ENCODE measurements at places on chromosomes 16 and 17.

DNA sequence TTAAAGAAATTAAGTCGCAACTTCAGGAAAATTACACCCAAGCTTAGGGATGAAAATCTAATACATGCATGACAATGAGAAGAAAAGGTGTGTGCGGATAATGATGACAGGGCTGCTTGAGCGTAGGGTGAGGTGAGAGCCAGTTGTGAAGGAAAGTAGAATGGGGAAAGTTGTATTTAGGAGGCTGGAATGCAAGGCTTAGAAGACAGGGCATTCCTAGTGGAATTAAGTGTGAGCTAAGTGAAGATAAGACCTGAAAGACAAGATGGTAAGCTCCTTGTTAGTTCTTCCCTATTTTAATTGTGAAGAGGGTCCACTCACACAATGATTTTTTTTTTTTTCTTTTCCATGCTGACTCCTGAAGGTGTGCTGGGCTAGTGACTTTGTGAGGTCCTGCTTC, 519.5 kb upstream of the SALL1 start:
- no peak for DNase-seq

DNA sequence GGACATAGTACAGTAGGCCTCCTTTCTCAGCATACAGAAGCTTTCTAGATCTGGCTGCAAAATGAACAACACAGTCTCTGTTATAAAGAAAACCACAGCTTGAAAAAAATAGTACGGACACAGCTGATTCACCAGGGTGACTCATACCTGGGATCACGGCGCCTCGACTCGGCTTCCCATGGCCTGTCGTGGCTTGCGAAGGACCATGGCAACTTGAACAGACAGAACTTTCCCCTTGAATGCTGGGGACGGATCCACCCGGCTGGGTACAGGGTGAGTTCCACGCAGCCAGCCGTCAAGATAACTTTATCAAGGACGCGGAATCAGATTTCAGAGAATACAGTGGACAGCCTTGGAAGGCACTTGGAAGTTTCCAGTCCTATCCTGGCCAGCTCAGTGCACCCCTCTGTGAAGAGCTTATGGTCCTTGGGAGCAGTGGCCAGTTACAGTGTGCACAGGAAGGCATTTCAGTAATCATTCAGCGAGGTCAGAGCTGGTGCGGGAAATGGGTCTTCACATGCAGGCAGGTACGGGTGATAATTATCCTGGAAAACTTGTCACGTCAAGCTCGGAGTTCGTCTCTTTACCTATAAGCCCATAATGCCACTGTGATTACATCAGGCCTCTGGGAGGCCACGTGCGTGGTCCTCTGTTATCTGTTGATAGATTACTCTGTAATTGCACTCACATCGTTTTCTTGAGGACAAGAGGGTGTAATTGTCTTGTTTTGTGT, 57.9 kb upstream of the MAF start:
- DNase-seq = peak; percentile 85

GRCh38 chr16:29898135-29898803, 1.1 kb downstream of the SEZ6L2 start:
- no peak for DNase-seq

GRCh38 chr17:39016193-39017153, 49.3 kb upstream of the FBXO47 start:
- DNase-seq = no peak

- no peak for DNase-seq
Observed at GRCh38 chr17:67150826-67151225, 94.2 kb downstream of the HELZ start.

GRCh38 chr17:80095038-80095843, 6.1 kb upstream of the GAA start:
- no peak for DNase-seq

GRCh38 chr16:66846831-66847230, 2.6 kb downstream of the CA7 start:
- DNase-seq = no peak

- DNase-seq = no peak
Observed at GRCh38 chr16:19588661-19589060, 33.2 kb downstream of the VPS35L start.

- DNase-seq = peak; percentile 79
Observed at GRCh38 chr16:29852654-29853053, 10.4 kb downstream of the CDIPT start.

- no peak for DNase-seq
Observed at GRCh38 chr17:21360048-21360447, 16.1 kb upstream of the KCNJ12 start.

DNA sequence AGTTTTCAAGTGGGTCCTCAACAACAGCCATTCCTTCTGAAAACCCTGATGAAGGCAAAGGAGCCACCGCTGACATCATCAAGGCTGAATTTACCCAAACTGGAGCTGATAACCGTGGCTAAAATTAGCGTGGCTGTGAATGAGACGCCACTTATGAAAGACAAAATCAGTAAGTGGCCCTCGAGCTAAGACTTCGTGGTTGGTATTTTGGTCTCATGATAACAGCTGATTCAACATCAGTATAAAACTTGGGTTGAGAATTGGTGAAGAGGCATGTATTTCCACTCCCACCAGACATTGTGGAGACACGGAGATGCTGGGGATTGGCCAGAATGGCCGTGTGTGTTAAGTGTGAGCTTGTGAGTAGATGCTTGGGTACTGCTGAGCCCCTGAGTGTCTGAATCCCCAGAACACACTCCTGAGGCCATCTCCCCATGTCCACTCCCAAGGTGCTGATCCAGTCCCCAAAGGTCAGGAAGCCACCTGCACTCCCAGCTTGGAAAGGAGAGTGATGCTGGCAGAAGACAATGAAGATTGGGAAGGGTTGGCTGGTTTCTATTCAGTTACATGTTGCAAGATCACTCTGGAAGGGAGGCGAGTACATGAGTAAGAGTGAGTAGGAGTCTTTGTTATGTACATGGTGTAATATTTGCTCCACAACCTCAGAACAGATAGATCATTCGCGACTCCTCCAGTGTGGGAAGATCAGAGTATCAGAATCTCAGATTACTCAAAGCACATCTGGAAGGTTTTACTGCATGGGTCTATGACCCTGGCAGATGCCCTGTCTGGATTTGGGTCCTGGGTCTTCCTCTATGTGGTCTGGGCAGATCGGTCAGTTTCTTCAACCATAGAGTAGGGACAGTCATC, 207.7 kb downstream of the HS3ST3A1 start:
- DNase-seq = peak; percentile 82

DNA sequence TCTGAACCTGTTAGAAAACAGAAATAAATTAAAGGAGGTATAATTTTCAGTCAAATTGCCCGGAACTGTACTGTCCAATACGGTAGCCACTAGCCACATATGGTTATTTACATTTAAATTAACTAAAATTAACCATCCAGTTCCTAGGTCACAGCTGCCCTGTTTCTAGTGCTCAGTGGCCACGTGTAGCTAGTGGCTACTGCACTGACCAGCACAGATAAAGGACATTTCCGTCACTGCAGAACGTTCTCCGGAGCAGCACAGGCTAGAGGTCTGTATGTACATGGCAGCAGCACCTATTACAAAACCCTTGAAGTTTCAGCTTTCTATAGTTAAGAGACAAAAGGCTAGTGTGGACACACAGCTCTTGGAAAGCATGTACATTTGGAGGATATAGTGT, 33.7 kb downstream of the CPSF4L start:
- DNase-seq = no peak

DNA sequence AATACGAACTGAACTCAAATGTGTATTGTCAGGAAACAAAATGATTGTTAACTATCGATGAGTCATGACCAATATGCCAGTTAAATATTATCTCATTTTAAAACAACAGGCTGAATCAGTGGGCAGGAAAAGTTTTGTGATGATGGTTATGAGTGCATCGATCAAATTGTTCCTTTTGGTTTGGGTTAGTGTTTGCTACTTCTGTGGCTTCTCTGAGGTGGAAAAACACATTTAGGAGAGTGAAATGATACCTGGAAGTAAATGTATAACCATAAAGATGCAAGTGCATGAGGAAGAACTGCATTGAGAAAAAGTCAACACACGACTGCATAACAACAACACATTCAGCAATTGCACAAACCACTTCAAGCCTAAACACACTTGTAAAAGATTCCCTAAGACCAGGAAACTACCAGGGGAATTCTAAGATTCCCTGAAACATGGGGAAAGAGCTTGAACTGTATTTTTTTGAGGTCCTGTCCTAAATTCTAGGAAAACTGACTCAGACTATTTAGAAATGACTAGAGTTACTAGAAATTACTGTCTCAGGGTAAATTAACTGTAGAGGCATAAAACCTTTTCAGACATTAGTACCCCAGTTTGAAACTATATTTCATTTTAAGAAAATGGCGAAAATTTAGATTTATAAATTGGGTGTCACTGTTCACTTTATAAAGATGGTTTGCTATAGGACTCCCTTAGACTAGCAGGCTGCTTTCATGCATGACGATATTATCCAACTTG, 44.8 kb downstream of the CDYL2 start:
- DNase-seq = no peak

DNA sequence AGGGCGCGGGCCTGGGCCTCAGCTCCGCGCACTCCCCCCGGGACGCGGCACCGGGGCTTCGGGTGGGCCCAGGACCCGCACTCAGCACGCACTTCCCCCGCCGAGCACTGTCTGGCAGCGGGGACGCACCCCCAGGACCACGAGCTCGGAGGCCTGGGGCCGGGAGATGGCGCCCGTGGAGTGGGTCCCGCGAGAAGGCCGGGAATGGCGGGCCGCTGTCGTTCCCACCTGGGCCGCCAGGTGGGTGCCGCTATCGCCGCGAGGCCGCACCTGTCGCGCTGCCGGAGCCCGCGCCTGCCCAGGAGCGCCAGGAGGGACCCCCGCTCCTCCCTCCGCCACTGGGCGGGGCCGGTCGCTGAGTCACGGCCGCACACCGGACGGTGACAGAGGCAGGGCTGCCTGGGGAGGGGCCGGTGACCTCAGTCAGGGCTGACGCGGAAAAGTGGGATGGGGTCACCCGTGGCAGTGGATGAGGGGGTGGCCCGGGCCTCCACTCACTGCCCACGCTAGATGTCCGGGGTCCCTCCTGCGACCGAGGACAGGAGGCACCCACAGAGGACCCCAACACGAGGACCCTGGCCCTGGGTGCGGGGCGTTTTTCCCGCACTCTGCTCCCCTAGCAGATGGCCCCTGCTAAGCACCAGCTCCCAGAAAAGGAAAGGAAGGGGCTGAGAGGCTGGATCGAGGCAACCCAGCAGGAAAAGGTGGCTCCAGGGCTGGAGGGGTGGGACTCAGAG, 6.9 kb upstream of the ACTG1 start:
- DNase-seq = no peak

- no peak for DNase-seq
Observed at GRCh38 chr16:11556945-11557720, 29.6 kb downstream of the LITAF start.

DNA sequence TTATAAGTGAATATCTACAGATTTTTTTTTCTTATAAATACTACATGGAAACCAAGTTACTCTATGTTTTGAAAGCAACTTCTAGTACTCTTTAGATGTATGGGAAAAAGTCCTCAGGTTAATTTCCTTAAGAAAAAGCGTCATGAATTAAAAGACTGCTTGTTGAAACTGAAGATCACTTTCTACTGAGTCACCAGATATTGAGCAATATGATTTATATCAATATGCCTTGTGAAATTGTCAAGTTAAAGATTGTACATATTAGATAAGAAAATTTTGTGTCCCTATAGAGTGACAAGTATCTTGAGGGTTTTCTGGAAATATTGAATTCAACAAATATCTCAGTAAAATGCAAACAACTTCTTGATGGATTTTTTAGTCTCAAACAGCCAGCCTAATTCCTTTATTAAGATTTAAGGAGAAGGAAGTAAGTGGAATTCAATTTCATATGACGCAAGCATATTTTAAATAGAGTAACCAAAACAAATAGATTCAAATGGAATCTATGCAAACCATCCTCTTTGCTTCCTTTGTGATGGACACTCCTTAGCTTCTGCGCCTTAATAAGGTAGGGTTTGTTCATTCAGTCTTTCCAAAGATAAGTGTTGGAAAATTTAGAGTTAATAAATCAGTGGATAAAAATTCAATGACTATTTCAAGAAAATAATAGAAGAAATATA, 16.6 kb downstream of the KRT12 start:
- no peak for DNase-seq

GRCh38 chr16:76444832-76445231, 167.6 kb downstream of the CNTNAP4 start:
- no peak for DNase-seq

DNA sequence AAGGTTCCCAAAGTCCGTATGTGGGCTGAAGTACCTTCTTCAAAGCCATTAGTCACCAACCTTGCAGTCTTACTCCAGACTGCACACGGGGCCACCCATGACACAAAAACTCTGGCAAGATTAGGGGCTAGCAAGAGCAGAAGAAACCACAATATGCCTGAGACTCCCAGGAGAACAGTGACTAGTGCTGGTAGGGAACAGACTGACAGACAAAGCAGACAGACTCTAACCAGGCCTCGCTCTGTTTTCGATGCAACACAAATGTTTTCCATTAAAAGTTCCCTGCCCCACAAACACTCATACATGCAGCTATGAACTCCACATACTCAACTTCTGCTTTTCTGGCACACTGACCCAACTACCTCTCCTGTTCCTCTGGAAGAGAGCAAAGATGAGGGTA, 102.2 kb downstream of the HIC1 start:
- DNase-seq = peak; percentile 94

DNA sequence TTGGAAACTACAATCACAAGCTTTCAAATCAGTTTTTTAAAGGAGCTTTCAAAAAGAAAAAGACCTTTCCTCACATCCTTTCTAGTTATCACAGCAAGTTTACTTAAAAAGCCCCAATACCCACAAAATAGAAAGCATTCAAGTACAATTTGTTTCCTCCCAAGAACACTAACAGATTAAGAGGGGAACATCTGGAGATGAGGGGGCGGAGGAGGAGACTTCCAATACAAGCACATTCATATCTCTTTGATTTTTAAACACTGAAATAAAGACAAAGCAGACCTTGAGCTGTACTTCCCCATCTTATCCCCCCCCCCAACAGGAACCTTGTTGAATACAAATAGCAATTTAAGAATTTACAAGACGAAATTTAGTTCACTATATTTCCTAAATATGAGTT, 2.0 kb downstream of the YWHAE start:
- no peak for DNase-seq

DNA sequence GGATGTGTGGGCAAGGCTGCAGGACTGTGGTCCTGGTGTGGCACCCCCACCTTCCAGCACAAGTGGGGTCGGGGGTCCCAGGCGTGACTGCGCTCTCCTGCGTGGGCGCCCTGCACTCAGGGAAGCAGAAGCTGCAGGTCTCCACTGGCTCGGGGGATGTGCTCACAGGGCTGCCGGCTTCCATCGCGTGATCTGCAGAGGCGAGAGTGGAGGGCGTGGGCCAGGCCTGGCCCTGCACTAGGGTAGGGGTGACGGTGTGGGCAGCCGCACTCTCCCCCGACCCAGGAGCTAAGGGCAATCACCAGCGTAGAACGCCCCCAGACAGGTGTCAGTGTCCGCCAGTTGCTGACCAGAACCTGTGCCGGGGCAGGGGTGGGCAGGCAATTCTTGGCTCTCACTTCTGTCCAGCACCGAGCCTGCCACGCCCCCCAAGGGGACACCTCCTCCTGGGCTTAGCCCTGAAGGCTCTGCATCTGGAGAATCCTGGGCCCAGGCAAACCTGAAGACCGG, 32.3 kb downstream of the TNFRSF13B start:
- DNase-seq = no peak

- DNase-seq = peak; percentile 24
Observed at GRCh38 chr17:15023589-15024336, 241.4 kb downstream of the PMP22 start.

- DNase-seq = no peak
Observed at GRCh38 chr16:67157892-67158635, 1.6 kb downstream of the TRADD start.

Measured in fibroblast of skin of right biceps (primary cell).